ENCODE measurements at places on chromosomes 5 and 9.

DNA sequence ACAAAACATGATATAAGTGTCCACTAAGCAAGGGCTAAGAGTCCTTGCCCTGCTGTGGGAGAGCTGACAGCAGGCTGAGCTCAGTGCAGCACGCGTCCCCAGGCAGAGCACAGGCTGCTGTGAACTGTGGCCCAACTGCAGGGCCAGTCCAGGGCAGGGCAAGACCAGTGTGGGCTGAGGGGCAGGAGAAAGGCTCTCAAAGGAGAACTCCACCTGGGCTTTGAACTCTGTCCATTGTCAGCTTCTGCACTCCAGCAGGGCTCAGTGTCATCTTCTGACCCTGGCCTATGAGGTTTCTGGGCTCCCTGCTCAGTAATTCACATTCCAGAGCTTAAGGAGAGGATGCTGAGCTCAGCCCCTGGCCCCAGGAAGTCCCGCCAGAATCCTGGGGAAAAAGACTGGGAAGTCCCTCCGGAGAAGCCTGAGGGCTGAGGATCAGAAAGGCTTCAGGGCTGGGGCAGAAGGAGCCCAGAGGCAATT is 37.4 kb downstream of the LHFPL2 start:
- no peak for DNase-seq

- DNase-seq = no peak
Measured at GRCh38 chr9:8560560-8561525, 761.3 kb upstream of the DMAC1 start.

GRCh38 chr9:134680393-134681060 is 38.9 kb downstream of the COL5A1 start:
- DNase-seq = no peak

- no peak for DNase-seq
Measured at GRCh38 chr5:176639981-176640380, 7.3 kb upstream of the TSPAN17 start.

DNA sequence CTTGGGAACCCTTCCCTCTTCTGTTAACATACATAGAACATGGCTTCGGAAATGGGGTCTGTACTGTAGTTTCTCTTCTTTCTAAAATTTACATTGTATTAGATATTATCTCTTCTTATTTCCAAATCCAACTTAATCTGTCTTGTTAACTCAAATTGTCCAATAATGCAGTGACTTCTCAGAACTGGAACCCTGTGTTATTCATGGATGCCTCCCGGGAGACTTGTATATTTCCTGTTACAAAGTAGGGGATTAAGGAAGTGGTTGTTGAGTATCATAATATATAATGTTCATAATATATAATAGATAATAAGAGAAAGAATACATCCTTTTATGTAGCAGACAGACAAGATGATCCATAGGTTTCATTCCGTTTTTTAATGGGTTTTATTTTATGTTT is 128.4 kb downstream of the ZSWIM6 start:
- no peak for DNase-seq

GRCh38 chr9:8543219-8543618 is 743.6 kb upstream of the DMAC1 start:
- DNase-seq = no peak

GRCh38 chr5:94010814-94011213 is 269.4 kb upstream of the POU5F2 start:
- DNase-seq = no peak

Data from CD4-positive, CD25-positive, alpha-beta regulatory T cell (primary cell).